ENCODE measurements at places on chromosomes 3 and 15. TPM values are rescaled to one million over a fixed set of nuclear protein-coding genes. Genes with fewer than 3 reads are reported as not detected.
A peak's percentile ranks its signal among the peaks of the same experiment; 100 is the strongest.

Gene CORO2B
- 2.1 TPM for total RNA-seq

Gene ZNF860
- total RNA-seq, result 0.98 TPM

Gene CKMT1B
- 18.5 TPM for total RNA-seq

Gene ZCWPW2
- 0.21 TPM for total RNA-seq

Gene SERPINI2
- 0.52 TPM for total RNA-seq

DNA sequence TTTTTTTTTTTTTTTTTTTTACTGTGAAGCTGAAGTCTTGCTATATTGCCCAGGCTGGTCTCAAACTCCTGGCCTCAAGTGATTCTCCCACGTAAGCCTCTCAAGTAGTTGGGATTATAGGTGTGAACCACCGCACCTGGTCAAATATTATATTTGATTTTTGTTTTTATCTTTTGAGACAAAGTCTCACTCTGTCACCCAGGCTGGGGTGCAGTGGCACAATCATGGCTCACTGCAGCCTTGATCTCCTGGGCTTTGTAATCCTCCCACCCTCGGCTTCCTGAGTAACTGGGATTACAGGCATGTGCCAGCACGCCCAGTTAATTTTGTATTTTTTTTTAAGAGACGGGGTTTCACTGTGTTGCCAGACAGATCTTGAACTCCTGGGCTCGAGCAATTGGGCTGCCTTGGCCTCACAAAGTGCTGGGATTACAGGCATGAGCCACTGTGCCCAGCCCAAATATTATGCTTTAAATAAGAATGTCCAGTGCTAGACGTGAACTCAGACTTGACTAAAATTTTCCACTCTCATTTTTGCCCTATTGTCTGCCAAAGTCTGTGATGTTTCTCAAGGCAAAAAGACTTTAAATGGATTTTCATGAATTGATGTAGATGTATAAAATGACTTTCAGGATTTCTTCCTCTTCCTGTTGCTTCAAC, 33.4 kb upstream of the CRBN start:
- ATAC-seq, result no peak

GRCh38 chr15:71294911-71295602, 179.8 kb downstream of the THSD4 start:
- peak; percentile 91 for ATAC-seq

DNA sequence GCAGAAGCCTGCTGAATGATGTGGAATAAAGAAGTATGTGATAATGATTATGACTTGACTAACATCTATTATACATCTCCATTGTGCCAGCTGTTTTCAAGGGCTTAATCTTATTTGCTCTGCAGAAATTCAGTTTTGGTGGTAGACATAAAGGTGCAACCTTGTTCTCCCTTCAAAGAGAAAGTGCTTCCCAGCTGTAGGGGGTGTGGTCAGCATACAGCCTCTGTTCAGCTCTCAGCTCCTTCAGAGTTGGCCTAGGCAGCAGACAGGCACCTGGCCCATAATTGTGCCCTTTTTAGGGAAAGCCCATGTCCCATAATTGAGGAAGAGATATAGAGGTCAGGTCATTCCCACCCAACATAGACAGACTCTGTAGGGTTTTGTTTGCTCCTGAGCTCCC, 104.3 kb upstream of the EOMES start:
- ATAC-seq, result no peak

DNA sequence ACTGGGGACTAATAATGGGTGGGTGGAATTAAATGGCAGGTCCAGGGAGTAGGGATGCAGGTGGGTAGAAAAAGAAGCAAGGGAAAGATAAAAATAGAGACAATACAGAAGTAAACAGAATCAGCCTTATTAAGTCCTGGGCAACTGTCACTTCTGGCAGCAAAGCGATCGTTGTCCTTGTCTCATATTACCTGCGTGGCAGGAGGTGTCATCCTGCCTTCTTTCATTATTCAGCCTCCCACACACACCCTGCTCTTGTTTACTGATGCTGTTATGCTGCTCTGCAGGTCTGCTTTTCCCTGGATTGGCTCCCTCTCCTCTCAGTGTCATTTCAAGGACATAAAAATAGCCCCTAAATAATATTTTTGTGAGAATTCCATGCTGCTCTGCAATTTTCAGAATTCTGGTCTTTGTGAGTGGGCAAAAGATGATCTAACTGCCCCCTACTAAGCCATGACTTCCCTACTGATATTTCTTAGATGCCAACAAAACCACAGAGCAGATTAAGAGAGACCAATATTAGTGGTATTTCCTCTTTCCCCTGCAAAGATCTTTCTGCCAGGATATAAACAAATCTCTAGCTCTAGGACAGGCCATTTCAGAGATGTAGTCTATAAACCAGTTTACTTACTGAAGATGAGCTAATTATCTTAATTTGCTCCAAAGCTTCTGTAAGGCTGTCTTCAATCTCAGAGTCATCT, 8.5 kb downstream of the VEPH1 start:
- no peak for ATAC-seq

- ATAC-seq, result peak; percentile 52
Measured at GRCh38 chr3:195087328-195087727, 183.6 kb downstream of the XXYLT1 start.

DNA sequence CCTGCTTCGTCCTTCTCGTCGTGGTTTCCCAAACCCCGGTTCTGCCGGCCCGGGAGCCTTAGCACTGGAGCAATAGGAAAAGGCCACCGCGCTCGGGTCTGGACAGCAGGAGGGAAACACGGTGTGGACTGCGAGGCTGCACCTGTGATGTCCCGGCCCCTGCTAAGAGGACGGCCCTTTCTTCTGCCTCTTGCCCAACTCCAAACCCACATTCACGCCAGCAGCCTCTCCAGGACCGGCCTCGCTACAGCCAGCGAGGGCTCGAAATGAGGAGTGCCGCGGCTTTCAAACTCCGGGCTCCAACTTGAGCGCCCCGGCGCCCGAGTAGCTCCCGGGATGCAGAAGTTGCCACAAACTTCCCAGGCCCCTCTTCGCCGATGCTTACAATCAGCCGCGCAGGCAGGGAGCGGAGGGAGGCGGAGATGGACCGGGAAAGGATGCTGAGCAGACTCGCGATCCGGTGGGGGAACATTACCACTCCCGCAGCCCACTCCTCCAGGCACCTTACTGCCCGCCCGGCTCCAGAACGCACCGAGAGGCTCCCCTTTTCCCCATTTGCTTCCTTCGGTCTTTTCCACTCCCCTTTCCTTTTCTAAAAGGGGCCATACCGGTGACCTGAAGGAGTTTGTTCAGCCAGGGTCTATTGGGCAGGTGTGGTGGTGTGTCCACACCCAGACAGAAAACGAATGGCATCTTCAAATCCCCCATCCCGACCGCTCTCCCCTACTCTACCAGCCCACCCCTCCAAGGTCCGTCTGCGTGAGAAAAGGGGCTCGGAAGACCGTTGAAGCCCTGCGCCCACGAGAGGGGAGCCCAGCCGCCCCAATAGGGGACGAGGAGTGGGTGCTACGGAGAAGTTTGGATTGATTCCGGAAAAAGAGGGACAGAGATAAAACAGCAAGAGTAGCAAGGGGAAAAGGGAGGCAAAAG, 18.8 kb upstream of the SATB1 start:
- peak; percentile 9 for ATAC-seq

DNA sequence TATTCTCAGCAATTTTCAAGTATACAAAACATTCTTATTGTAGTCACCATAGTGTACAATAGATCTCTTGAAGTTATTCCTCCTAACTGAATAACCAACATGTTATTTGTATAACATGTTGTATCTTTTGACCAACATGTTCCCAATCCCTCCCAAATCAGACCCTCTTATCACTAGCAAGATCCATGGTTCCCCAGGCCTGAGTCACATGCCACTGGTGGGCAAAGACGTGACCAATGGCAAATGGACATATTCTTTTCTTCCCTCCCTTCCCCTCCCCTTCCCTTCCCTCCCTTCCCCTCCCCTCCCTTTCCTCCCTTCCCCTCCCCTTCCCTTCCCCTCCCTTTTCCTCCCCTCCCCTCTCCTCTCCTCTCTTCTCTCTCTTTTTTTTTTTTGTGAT, 45.4 kb downstream of the AMOTL2 start:
- no peak for ATAC-seq
